ENCODE measurements at places on chromosomes 7 and 10. TPM values are rescaled to one million over a fixed set of nuclear protein-coding genes. Genes with fewer than 3 reads are reported as not detected.

- no peak overlapping the region for H3K27ac ChIP-seq
- H3K4me1 ChIP-seq: peaks cover 6% of the 10 kb centered on the region
- H3K27me3 ChIP-seq: peaks cover 6% of the 10 kb centered on the region
- peaks cover 3% of the 10 kb centered on the region for H3K36me3 ChIP-seq
Observed at GRCh38 chr10:100436255-100436654, 26.6 kb upstream of the WNT8B start.

DNA sequence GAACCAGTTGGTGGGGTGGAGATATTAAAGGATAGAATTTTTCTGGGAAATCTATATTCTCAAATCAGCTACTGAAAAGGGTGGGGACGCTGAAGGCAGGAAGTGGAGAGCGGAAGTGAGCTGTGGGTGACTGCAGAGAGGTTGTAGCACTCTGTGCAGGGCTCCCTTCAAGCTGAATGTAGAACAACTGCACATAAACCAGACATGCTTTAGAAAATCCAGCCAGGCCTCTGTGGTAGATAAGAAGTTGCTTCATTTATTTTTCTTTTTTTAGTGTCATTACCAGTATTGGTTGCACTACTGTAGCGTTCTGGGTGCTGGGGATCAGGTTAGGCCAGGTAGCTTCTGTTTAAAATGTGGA lies 127.8 kb downstream of the CELF2 start:
- peak overlapping the region; percentile 99 for H3K27ac ChIP-seq
- H3K27me3 ChIP-seq: no peaks in the 10 kb centered on the region
- H3K4me1 ChIP-seq: peaks cover 82% of the 10 kb centered on the region
- peaks cover 2% of the 10 kb centered on the region for H3K36me3 ChIP-seq

- no peaks in the 10 kb centered on the region for H3K27me3 ChIP-seq
- H3K36me3 ChIP-seq: peaks cover 14% of the 10 kb centered on the region
- no peak overlapping the region for H3K27ac ChIP-seq
- DNase-seq: no peak
Observed at GRCh38 chr7:38795593-38795992, 113.4 kb downstream of the VPS41 start.

DNA sequence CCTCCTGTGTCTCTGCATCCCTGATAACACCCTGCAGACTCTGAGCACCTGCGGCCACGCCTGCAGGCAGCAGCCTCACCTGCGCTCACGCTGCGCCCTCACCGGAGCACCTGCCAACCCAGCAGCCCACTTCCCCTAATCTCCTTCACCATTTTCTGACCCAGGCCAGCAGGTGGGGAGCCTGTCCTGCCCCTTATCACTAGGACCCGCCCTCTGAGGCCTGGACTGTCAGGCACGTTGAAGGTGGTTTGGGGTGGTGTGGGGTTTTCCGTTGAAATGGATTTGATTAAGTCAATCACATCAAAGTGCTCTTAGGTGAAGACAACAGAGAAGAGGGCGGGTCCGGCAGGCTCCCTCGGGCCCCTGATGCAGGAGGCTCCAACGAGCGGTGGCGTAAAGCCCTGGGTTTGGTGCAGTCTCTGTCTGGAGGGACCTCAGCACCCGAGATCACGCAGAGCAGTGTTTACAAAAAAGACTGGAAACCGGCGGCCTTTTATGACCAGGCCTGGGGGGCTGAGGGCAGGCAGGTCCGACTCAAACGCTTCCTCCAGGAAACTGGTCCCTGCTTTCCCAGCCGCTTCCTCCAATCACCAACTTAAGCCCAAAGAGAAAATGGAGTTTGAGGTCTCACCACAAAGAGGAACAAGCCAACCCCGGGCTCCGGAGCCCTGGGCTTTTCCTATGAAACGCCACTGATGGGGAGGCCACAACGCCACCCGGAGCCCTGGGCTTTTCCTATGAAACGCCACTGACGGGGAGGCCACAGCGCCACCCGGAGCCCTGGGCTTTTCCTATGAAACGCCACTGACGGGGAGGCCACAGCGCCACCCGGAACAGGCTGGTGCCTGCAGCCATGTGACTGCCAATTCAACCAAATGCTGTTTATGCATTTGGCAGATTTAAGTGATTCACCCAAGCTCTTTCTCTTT lies 45.5 kb downstream of the DPYSL4 start:
- no peaks in the 10 kb centered on the region for H3K27me3 ChIP-seq
- H3K27ac ChIP-seq: peak overlapping the region; percentile 74
- peaks cover 22% of the 10 kb centered on the region for H3K4me1 ChIP-seq
- H3K4me3 ChIP-seq: peak overlapping the region; percentile 62

DNA sequence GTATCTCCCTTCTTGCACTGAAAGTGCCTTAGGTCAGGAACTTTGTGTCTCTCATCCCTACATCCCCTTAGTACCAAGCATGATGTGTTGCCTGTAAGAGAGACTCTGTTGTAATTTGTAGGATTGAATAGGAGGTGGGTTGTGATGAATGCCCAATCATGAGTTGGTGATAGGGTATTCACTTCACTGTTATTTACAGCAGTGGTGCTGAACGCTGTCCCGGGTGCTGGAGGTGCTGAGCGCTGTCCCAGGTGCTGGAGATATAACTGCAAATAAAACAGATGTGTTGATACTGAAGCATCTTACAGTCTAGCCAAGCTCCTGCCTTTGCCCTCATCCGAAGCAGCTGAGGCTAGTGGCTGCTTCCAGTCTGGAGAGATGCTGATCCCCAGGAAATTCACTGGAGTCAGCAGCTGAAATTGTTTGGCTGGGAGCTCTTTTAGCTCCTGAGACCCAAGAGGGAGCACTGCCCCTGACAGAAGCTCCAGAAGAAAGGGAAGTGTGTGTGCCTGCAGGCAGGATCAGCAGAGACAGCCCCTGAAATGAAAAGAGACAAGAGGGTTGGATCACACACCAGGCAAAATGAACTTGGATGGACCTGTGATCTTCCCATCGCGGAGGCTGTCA lies 183.4 kb downstream of the SORCS3 start:
- peaks cover 6% of the 10 kb centered on the region for H3K27me3 ChIP-seq
- H3K36me3 ChIP-seq: no peaks in the 10 kb centered on the region
- no peak overlapping the region for H3K27ac ChIP-seq
- no peaks in the 10 kb centered on the region for H3K4me1 ChIP-seq
- H3K4me3 ChIP-seq: no peak overlapping the region

DNA sequence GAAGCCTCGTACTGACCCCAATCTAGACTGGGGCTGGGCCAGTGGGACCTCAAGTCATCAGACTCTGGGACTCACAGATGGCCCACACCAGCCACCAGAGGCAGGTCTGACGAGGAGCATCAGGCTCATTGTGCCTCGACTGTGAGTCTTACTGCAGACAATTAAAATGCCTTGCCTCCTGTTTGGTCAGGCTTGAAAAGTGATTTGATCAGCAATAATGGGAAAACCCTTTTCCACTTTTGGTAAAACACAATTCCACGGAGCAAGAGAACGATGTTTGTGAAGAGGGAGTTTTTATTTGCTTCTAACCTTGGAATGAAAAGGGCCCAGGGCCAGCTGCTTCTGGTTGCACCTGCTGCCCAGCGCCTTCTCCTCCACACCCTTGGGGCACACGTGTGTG lies 43.9 kb downstream of the C10orf143 start:
- H3K4me1 ChIP-seq: no peaks in the 10 kb centered on the region
- H3K27ac ChIP-seq: no peak overlapping the region
- no peaks in the 10 kb centered on the region for H3K27me3 ChIP-seq
- H3K36me3 ChIP-seq: no peaks in the 10 kb centered on the region
- no peak overlapping the region for H3K4me3 ChIP-seq

ADGRA1 gene
- total RNA-seq: not detected

ADCY1 gene
- total RNA-seq: not detected

DNA sequence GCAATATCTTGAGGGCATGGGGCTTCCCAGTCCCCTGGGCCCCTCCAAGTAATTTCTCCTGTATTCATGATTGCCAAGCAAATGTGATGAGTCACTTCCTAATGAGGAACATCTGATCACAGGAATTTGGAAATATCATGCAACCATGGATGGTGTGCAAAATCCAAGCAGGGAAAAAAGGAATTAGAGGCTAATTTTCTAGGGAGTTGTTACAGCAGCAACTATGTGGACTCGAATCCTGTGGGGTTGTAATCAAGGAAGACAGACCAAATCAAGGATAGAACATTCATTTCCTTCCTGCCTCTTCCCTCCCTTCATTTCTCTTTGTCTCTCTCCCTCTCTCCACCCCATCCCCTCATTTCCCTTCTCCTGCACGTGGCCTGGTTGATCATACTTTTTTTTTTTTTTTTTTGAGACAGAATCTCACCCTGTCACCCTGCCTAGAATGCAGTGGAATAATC lies 23.9 kb upstream of the AGFG2 start:
- no peaks in the 10 kb centered on the region for H3K36me3 ChIP-seq
- H3K27me3 ChIP-seq: no peaks in the 10 kb centered on the region
- H3K27ac ChIP-seq: peak overlapping the region; percentile 87
- no peak for DNase-seq

DNA sequence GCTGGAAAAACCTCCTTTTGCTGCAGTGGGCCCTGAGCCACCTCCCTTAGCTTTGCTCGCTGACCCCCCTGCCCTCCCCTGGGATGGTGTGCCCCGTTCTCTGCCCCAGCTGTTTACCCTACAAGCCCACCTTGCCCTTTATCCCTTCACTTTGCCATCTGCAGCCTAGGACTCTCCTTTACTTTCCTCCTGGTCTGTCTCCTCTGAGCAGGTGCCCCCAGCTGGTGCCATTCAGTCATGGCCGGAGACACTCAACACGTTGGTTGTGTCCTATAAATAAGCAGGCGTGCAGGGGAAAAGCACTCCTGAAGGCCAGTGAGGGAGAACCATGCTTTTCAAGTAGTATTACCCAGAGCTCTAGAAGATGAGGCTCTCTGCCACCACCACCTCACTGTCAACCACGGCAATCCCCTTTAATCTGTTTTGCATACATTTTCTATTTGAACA lies 6.1 kb downstream of the RASSF4 start:
- no peak overlapping the region for H3K27ac ChIP-seq
- H3K4me3 ChIP-seq: no peak overlapping the region
- peaks cover 22% of the 10 kb centered on the region for H3K4me1 ChIP-seq
- H3K36me3 ChIP-seq: no peaks in the 10 kb centered on the region
- DNase-seq: no peak

SYNPO2L gene
- total RNA-seq: 0.08 TPM

GSTO2 gene
- 0.70 TPM for total RNA-seq

DNA sequence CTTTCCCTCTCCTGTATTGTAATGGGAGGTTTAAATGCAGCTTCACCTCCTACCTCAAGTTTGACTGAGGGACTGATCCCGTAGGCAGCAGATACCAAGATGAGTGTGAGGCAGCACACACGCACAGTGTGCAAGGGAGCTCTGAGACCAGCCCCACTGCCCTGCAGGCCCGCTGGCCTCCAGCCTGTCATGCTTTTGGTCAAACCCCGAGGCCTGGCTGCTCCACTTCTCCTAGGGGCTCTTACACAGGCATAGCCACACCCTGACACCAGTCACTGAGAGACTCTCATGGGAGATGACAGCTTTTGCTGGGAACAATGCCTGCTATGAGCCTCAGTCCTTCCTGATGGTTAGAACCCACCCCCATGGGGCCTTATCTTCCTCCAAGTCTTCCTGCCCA lies 27.6 kb downstream of the DRGX start:
- H3K27me3 ChIP-seq: peaks cover 26% of the 10 kb centered on the region
- H3K27ac ChIP-seq: no peak overlapping the region
- H3K4me3 ChIP-seq: no peak overlapping the region

DNA sequence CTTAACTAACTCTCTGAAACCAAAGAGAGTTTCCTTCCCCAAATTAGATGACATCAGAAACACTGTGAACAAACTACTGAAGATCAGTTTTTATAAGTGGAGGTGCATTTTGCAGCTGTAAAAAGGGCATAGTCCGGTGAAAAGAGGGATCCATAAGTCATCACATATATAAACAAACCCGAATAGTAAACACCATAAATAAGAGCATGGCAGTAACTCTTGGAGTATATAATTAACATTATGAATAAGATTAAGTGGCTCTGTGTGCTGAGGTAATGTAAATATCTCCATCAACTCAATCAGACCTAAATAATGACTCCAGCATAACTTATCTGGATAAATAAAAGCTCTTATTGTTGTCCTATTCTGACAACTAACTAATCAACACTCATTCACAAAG lies 43.0 kb upstream of the SHTN1 start:
- no peak overlapping the region for H3K4me3 ChIP-seq
- H3K4me1 ChIP-seq: no peaks in the 10 kb centered on the region
- no peak for DNase-seq
- H3K36me3 ChIP-seq: no peaks in the 10 kb centered on the region

DNA sequence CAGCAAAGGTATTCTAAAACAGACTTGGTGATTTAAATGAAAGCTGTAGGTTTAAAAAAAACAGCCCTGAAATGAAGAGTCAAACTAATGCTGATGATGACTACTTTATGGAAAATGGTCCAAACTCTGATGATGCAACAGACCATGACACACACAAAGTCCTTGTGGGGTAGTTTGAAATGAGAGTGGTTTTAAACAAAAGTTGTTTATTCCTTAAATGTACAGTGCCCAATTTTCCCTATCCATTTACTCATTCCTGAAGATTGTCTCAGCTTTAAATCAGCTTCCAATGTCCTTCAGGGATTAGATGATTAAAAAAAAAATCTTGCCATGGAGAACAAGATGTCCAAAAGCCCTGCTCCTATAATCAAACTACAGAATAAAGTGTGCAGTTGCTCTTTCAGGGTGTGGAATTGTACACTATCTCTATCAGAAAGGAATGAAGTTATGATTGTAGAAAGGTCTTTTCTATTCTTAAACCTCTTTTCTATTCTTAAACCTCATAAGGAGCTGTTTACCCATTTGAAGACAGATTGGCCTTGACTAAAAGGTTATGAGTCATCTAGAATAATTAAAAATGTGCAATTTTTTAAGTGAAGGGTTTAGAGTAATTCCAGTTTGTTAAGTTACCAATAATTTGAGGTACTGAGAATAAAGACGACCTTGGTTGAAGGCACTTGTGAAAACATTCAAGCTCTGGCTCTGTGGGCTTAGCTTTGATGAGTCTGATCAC lies 70.2 kb upstream of the ITGA8 start:
- no peak overlapping the region for H3K27ac ChIP-seq
- no peak for DNase-seq
- H3K36me3 ChIP-seq: peaks cover 15% of the 10 kb centered on the region
- H3K27me3 ChIP-seq: no peaks in the 10 kb centered on the region
- H3K4me3 ChIP-seq: no peak overlapping the region
- peaks cover 2% of the 10 kb centered on the region for H3K4me1 ChIP-seq

DNA sequence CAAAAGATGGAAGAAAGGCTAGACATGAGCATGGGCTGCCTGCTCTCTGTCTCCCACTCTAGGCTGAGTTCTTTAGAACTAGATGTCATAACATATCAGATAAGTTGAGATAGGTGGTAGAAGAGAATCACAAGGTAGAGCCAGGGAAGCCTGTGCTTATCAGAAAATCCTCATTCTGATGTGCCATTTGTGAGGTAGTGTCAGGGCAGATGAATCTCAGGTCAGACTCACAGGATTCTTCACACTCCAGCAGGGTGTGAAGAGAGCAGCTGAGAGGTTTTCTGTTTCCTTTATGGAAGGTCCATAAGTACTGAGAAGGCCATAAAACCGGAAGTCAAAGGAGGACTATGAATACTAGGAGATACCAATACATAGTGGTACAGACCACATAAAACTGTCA lies 132.9 kb downstream of the RNLS start:
- H3K27ac ChIP-seq: no peak overlapping the region
- H3K27me3 ChIP-seq: no peaks in the 10 kb centered on the region
- DNase-seq: no peak
- no peaks in the 10 kb centered on the region for H3K36me3 ChIP-seq
- H3K4me1 ChIP-seq: no peaks in the 10 kb centered on the region

MMD2 gene
- total RNA-seq: not detected

Measured in T-helper 17 cell (primary cell).